ENCODE measurements at places on chromosomes 1 and 21.

DNA sequence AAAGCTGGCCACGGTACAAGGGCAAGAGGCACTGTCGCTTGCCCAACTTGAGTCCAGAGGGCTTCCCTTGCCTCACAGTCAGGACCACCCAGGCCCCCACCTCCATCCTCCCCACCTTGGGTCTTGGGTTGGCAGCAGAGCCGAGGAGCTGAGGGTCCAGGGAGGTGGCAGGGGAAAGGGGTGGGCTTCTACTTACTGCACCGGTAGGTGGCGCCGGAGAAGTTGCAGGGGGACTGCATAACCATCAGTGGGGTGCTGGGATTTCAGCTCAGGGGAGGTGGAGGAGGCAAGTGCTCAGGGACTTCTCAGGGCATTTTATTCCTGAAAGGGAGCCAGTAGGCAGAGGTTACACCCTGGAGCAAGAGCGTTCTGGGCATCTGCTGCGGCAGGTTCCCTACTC, 44.0 kb downstream of the TRIM62 start:
- DNase-seq, result no peak

- no peak for DNase-seq
These were observed 43.7 kb downstream of the FMO3 start for GRCh38 chr1:171134204-171134923.

DNA sequence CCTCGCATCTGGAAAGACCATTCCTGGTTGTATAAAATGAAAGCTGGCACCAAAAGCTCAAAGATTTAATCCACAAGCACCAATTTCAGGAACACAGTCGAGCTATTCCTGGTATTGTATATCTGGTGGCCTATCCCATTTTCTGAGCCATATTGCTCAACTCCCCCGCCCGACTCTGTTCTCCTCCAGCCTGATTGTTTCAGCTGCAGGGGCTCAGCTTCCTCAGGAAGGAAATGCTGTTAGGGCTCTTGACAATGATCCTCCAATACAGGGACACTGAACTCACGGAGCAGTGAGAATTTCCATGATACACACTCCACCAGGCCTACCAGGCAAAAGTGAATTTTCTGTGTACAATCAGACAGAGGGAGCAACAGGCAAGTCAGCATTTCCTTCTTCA, 16.9 kb upstream of the TDRD10 start:
- no peak for DNase-seq

DNA sequence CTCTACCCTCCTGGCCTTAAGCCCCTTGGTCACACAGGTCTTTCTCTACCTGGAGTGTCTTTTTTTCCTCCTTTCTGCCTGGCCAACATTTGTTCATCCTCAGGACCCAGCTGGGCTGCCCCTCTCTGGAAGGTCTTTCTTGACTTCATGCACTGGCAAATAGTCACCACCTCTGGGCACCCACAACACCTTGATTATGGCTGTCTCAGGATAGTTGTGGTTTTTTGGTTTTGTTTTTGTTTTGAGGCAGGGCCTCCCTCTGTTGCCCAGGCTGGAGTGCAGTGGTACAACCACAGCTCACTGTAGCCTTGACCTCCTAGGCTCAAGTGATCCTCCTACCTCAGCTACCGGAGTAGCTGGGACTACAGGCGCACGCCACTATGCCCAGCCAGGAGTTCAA, 10.8 kb downstream of the RPS6KA1 start:
- no peak for DNase-seq

GRCh38 chr1:91651661-91652071, 151.0 kb downstream of the CDC7 start:
- DNase-seq, result no peak

- no peak for DNase-seq
These were observed 143.4 kb downstream of the SYF2 start for GRCh38 chr1:25088946-25089345.

- DNase-seq, result no peak
These were observed 9.9 kb upstream of the NPHP4 start for GRCh38 chr1:6001992-6002576.

DNA sequence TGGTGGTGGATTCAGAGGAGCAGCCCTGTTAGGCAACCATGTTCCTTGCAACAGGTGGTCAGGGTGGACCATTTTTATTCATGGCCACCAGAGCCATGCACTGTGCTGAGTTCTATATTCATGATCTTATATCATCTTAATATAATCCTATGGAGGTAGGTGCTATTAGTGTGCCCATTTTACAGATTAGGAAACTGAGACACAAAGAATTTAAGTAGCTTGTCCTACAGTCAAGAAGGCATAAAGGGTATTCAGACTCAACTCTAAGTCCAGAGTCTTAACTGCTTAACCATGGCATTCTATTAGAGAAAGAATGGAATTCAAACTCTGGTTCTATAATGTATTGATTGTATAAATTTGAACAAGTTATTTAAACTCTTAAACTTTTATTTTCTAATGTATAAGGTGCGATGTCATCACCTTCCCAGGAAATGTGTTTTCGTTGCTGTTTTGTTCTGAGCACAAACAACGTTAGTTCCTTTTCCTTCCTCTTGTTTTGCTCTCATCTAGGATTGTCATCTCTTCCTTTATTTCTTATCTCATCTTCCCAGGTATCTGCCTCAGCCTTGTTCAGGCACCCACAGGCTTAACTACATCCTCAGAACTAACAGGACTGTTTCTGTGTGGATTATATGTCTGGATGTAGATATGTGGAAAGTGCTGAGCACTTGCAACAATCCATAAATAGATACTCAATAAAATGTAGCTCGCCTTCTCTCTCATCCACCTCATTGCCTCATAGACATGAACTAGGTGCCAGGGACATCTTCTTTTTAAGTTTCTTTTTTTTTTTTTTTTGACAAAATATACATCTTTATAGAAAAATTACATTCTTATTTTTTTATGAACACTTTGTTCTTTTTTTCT, 207.1 kb downstream of the NFIA start:
- DNase-seq, result no peak

DNA sequence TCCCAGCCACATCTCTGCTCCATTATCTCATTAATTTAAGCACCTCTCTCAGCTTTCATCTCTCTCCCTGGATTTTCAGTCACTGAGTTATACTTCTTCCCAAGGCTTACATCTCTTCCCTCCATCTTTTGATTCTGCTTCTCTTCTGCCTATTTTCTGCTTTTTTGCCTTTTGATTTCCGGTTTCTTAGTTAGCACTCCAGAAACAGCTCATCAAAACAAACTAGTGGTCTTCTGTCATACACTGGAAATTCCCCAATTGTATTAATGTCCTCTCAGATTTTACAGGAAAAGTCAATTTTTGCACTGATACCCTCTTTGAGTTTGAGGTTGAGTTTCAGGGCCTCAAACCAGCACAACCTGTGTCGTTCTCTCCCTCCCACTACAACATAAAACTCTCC, 1.5 kb downstream of the LCE3E start:
- no peak for DNase-seq

- no peak for DNase-seq
These were observed 85.7 kb downstream of the HMGB4 start for GRCh38 chr1:33949570-33949969.

GRCh38 chr1:110618668-110619067, 12.5 kb upstream of the KCNA2 start:
- DNase-seq, result no peak

DNA sequence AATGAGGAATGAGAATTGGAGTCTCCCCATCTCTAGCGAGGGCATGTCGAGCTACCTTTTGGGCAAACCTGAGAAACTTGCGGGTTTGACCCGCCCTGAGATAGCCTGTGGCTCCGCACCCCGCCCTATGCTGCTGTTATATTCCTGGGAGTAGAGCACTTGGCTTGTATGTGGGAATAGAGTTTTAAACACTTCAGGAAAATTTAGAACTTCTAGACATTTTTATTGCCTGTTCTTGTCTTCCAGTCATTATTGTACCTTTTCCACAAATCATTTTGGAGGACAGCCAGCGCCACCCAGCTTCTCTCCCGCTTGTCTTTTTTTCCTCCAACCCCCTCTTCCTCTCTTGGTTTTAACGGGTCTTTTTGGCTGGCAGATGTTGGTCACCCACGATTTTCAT, 738 bp downstream of the GNPAT start:
- DNase-seq, result peak; percentile 1

DNA sequence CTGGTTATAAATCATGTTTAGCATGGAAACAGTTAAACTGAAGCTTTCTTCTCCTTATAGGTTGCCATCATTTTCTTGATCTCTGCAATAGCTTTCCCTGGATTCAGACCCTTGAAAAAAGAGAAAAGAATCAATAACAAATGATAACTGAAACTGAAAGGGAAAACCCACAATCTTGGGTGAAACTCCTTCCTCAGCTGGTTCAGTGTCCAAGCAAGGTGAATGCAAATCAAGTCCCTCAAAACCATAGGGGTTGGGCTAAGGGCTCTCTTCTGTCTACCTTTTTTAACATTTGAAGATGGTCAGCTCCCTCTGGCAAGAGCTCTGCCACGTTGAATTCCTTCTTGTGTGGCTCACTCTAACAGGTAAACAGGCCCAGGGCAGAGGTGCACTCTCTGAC, 7.1 kb upstream of the ATP13A2 start:
- no peak for DNase-seq

DNA sequence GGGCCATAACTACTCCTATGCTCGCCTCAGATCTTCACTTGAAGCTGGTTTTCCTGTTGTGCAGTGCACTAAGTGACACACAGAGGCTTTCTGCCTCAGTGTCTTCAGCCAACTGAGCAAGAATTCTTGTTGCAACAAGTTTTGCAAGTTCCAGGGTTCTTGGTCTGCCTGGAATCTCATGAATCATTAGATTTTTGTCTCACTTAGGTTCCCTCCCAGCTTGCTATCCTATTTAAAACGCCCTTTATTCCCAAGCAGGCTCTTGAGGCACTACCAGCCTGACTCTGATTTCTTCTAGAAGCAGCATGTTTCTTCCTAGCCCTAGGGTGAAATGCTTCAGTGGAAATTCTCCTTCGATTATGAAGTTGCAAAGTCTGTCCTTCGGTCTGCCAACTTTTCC, 158.8 kb downstream of the C1orf21 start:
- DNase-seq, result no peak

- DNase-seq, result no peak
These were observed 117.5 kb upstream of the APP start for GRCh38 chr21:26288026-26288425.

- DNase-seq, result no peak
These were observed 5.1 kb upstream of the SYTL1 start for GRCh38 chr1:27336756-27337155.

DNA sequence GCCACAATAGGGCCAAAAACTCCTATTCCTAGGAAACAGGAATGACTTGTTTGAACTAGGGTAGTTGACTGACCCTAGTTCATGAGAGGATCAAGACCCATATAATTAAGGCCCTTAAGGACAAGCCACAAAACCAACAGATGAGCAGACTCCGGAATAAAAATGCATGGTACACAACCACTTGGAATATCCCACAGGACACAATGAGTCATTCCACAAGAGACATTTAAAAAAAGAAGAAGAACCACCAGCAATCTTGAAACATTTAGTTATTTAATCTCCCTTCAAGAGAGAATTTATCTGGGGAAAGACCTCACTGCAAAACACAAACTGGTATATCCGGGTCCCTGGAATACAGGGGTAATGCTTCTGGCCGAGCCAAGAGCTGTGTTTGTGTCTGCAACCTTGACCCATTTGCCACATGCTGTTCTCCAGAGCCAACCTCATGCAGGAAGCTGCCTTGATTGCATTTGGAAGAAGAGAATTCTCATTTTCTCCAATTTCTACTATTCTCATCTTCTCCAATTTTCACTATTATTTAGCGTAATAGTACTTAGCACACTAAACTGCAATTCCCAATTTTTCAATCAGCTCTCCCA, 135.5 kb downstream of the TGFBR3 start:
- DNase-seq, result no peak

DNA sequence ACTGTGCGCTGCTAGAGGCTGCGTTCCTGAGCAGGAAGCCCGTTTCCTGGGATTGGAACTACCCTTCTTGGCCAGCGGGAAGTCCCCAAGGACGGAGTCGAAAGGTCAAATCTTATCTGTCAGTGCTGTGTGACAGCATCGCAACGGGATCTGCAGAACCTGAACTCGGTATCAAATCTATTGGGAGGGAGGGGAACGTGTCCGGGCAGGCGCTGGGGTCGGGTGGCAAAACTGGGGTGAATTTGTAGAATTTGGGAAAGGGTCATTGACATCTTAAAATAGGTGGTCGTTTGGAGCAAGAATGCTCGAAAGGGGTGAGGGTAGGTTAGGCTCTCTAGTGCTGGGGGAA, 725 bp upstream of the ARPC5 start:
- DNase-seq, result peak; percentile 65

DNA sequence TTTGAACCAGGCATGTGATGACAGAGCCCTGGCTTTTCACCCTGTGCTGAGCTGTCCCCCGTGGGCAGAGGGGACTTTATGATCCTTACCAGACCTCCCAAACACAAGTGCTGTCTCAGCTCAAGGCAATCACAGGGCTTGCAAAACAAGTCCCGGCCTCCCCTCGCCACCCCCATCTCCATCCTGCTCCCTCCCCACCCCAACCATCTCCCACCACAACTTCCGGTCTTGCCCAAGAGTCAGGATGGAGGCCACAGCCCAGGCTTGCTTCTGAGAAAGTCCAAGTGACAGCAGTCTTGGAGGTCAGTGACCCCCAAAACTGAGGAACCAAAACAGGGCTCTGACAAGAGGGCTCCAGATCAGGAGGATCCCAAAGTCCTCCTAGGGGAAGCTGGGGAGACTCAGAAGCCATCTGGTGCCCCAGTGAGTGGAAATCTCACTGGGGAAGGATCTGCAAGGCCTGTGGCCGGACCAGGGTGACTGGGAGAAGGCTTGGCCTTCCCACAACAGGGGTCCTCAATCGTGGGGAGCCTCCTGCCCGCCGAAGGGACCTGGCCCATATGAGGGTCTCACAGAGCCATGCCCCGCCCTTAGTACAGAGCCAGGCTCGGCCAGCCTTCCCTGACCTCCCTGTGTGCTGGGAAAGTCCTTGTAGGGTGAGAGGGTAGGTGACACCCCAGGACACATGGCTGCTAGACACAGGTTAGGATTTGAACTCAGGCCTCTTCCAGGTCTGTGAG, 4.5 kb upstream of the SDC3 start:
- peak; percentile 83 for DNase-seq

- no peak for DNase-seq
These were observed 31.6 kb upstream of the AJAP1 start for GRCh38 chr1:4622821-4623220.

- no peak for DNase-seq
These were observed 1.7 kb downstream of the BSND start for GRCh38 chr1:55000110-55001085.

DNA sequence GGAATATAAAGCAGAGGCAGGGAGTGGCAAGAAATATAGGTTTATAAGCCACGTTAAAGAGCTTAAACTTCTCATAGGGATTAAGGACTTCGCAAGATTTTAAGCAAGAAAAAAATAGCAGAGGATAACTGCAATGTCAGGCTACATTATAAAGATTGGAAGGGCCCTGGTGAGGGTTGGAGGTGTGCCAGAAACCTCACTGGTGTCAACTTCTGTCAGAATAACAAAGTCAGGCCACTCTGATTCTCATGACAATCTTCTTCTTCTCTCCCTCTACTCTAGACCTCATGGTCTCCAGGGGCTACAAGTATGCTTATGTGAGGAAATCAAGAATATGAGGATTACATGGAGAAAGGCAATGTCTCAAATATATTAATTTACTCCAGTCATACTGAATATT, 32.6 kb upstream of the FMO2 start:
- no peak for DNase-seq

- no peak for DNase-seq
These were observed 87.0 kb upstream of the GALNT2 start for GRCh38 chr1:229980009-229980408.

Measured in inflammatory macrophage treated with lipopolysaccharide for 4 hours (primary cell).